Testis (tissue), 5 donors: ENCODE measurements at places on chromosomes 4 and X. TPM values are rescaled to one million over a fixed set of nuclear protein-coding genes. Genes with fewer than 3 reads are reported as not detected.

UGT2A1 gene
- polyA plus RNA-seq: not detected

DNA sequence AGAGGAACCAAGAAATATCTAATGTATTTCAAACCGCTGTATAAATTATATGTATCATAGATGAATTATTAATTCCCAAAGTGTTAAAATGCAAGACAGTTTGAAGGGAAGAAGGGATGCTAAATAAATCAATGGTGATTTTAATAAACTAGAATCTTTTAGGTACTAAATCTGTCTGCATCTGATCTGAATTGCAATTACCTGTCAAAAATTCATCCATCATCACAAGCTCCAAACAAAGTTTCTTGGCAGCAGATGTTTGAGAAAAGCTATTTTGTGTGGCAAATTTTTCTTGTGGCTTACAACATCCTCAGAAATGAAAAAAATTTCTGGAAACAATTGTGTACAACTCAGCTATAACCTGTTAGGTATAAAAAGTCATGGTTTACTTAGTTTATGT, 816.0 kb upstream of the NDST4 start:
- DNase-seq: no peak
- H3K27me3 ChIP-seq: no peaks in the 10 kb centered on the region
- no peak overlapping the region for H3K4me3 ChIP-seq
- H3K27ac ChIP-seq: no peak overlapping the region
- no peaks in the 10 kb centered on the region for H3K4me1 ChIP-seq

IL3RA gene
- polyA plus RNA-seq: 3.4 TPM

STATH gene
- polyA plus RNA-seq: not detected

- H3K4me1 ChIP-seq: peaks cover 8% of the 10 kb centered on the region
- no peak overlapping the region for H3K4me3 ChIP-seq
- no peaks in the 10 kb centered on the region for H3K27me3 ChIP-seq
- DNase-seq: no peak
Observed at GRCh38 chr4:26787461-26788340, 72.9 kb upstream of the STIM2 start.
